ENCODE measurements at places on chromosomes 7 and 10.
A peak's percentile ranks its signal among the peaks of the same experiment; 100 is the strongest.

- DNase-seq: no peak
Observed at GRCh38 chr7:15561835-15562234, at the start of gene AGMO. TSS of gene AGMO (minus strand) at chr7:15562015.

- DNase-seq: no peak
Observed at GRCh38 chr10:30353851-30354250, 4.8 kb upstream of the MTPAP start.

DNA sequence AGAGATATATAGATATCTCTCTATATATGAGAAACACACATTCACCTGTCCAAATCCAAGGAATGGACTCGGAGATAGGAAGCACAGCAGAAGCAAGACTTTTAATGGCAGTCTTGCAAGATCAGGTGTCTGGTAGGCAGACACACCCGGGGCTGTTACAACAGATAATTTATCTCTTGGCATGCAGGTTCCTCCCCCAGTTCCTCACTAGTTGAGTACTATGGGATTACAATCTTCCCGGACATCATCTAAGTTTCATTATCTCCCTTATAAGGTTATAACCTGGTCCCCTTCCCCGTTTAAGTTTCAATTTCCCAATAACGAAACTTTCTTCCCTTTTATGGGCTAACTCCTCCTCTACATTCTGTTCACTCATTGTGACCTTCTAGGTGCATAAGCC, 399.3 kb downstream of the PPP1R3A start:
- no peak for DNase-seq

DNA sequence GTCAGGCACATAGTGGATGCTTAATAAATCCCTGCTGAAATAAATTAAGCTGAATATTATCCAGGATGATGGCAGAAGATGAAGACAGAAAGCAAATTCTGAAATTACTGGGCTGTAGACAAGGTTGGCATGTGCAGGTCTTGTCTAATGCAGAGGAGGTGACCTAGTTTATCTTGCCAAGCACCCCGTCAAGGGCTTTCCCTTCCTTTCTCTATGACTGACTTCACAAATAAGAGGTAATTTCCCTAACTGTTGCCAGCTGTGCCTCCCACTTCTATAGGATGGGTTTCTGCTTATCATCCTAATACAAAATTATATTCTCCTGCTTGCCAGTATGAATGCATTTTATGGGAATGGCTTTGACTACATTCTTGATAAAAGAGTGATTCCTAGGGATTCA, 38.0 kb downstream of the LHFPL3 start:
- no peak for DNase-seq

DNA sequence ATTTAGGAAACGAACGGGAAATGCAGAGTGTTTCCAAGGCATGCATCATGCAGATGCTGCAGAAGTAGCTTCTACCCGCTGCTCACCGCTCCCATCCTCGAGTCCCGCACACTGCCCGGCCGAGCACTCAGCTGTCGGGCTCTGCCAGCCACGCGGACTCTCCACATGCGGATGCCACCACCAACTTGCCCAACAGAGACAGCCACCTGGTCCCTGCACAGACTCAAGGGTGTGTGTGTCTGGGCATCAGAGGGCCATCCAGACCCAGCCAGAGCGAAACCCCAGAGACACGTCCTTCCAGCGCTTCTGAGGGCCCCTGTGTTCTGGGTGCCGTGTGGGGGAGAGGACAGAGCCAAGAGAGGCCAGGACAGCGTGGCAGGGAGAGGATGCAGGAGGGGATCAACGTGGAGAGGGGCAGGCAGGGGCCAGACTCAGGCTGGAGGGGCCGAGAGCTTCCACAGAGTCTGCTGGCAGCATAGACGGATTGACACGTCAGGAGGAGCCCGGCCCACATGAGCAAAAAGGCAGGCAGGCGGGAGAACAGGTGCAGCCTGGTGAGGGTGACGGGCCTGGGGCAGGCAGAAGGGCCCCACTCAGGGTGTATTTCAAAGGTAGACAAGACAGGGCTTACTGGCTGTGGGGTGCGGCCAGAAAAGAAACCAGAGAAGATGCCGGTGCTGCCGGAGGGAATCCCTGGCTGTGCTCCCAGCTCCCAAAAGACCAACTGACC, 18.3 kb downstream of the GPER1 start:
- no peak for DNase-seq

DNA sequence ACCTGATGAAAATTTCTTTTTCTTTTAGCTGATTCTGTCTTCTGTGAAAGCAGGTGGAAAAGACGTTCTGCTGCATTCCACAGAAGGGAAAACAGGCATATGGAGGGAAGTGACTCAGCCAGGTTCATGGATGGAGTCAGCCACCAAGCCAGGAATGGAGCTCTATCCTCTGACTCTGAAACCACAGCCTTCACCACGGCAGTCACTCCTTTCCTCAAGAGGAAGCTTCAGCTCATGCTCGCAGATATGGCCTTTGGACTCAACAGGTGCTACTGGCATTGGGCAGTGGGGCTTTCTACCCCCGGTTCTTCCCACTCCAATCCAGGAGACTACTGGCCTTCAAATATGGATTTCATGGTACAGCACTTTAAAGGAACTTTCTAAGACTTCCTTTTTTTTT, 11.5 kb upstream of the PLAU start:
- DNase-seq: peak; percentile 50

GRCh38 chr10:110783509-110784107, 88.1 kb upstream of the PDCD4 start:
- no peak for DNase-seq

- no peak for DNase-seq
Observed at GRCh38 chr7:96241855-96242254, 80.0 kb downstream of the SLC25A13 start.

DNA sequence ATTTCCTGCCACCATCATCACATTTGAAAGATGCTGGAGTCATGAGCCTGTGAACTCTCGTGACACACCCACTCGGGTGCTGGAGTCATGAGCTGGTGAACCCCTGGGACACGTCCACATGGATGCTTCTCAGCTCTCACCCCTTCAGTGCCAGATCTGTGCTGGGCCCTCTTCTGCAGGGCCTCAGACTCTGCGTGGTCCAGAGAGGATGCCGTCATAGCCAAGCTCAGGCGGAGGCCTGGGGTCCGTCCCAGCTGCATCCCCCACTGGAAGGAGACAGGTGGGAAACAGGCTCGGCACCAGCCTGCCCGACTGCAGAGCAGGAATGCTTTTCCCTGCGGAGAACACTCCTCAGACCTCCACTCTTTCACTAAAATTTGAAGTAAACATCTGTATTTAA, 156.5 kb upstream of the PPP2R2D start:
- no peak for DNase-seq

DNA sequence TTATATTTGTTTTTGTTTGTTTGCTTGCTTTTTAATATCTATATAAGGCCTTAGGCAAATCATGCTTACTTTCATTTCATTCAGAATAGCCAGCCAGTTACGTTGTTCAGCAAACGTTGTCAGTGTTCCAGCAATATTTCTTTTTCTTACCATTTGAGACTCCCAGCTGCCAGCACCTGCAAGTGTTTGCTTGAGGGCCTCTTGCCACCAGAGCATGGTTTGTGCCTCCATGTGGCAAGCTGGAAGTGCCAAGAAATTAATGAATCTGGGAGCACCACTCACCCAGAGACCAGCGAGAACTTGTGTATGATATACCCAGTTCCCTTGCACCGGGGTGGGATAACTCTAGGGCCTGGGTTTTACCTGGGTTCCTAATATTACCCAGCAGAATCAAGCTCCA, 177.1 kb upstream of the CSTF2T start:
- no peak for DNase-seq

- no peak for DNase-seq
Observed at GRCh38 chr7:11951909-11952308, 119.9 kb upstream of the THSD7A start.

DNA sequence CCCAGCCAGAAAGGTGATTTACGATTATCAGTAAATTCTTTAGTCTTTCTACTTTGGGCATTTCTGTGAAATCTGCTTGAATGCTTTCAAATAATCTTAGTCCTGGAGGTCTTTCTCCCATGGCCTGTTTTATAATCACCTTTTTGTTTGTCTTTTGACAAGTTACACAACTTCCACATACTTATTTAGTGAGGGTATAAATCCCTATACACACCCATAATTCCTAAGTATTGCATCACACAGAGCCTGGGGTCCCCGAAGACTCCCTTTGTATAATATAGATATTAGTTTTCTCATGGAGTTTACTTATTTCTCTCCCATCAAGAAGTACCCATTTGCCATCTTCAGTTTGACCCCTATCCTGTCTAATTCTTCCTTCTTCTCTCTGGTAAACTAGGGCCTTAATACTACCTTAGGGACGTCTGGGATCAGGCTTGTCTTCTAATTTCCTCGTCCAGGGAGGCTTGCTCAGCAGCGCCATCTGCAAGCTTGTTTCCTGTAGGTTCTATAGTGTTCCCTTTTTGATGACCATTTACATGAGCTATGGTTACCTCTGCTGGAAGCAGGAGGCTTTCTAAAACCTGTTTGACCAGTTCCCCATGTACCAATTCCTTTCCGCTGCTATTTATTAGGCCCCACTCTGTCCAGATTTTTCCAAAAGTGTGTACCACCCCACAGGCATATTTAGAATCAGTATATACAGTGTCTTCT, 8.1 kb downstream of the DNAH11 start:
- no peak for DNase-seq

GRCh38 chr7:99314504-99314903, 11.2 kb upstream of the ARPC1A start:
- no peak for DNase-seq

GRCh38 chr7:17706734-17707133, 233.6 kb downstream of the SNX13 start:
- peak; percentile 73 for DNase-seq

DNA sequence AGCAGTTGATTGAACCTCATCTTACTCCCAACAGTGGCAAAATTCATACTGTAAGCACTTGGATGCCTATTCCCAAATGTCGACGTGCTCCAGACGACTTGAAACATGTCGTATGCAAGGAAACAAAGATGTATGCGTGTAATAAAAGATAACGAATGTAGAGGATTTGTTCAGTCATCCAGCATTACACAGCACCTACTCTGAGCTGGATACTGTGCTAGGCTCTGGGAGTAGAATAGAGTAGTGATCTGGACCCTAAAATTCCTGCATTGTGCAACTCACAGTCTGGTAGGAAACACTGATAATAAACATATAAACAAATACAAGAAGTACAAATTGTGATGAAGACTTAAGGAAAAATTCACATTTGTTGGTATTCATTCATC, 5.6 kb upstream of the TBX20 start:
- no peak for DNase-seq

- no peak for DNase-seq
Observed at GRCh38 chr10:72076756-72077155, 11.6 kb downstream of the SPOCK2 start.

All from suppressor macrophage (primary cell).